ENCODE measurements at places on chromosomes 1 and 21.

GRCh38 chr1:24580756-24581155 lies 24.9 kb downstream of the NCMAP start:
- DNase-seq: no peak

DNA sequence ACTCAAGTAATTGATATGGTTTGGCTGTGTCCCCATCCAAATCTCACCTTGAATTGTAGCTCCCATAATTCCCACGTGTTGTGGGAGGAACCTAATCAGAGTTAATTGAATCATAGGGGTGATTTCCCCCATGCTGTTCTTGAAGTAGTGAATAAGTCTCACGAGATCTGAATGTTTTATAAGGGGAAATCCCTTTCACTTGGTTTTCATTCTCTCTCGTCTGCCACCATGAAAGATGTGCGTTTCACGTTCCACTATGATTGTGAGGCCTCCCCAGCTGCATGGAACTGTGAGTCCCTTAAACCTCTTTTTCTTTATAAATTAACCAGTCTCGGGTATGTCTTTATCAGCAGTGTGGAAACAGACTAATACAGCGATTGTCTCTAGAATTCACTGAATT lies 135.4 kb downstream of the BACH1 start:
- DNase-seq: no peak

- peak; percentile 33 for DNase-seq
Measured at GRCh38 chr1:3028531-3029282, 7.4 kb downstream of the ACTRT2 start.

GRCh38 chr21:36835383-36835795 lies 131.1 kb downstream of the HLCS start:
- no peak for DNase-seq

- no peak for DNase-seq
Measured at GRCh38 chr1:101191049-101191448, 45.8 kb upstream of the S1PR1 start.

DNA sequence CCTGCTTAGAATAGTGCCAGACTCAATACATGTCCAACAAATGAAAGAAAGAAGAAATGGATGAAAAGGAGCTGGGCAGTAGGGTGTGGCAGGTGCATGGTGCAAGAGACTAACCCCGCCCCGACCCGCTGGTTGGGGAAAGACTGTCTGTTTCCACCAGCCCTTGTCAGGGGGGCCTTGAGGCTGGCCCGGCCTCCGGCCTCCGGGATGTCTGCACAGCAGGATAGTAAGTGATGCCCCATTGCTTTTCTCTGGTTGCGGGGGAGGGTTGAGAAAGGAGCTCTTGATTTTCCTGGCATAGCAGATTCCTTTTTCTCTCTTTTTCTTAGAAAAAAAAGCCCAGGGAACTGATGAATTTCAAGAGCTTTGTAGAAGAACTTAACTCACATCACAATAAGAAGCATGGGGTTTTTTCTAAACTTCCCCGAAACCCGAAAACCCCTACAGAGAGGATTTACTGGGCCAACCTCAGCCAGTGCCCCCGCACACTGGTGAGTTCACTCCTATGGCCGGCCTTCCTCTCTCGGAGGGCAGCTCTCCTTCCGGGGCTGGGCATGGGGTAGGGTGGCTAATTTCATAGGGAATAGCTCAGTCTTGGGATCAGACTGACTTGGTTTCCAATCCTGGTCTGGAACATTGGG lies 12.5 kb upstream of the TTC22 start:
- no peak for DNase-seq

GRCh38 chr21:21137986-21138385 lies 139.8 kb downstream of the NCAM2 start:
- no peak for DNase-seq

DNA sequence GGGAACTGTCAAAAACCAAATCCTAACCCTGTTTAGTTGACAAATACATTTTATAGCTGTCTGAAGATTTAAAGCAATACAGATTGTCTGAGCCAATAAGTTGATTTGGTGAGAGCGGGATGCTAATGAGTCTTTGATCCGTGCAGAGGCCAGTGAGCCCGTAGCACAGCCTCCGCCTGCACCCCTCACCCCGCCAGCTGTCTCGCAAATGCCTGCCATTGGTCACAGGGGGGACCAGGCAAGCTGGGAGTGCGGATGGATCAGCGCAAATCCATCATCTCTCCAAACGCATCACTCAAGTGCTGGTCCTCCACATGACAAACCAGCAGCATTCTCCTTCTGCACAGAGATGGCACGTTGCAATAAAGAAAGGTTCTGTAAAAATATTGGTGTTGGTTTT lies 51.0 kb downstream of the ZBTB18 start:
- no peak for DNase-seq

GRCh38 chr1:172345077-172345476 lies 75.4 kb upstream of the C1orf105 start:
- no peak for DNase-seq
